ENCODE measurements at places on chromosomes 1 and 21. TPM values are rescaled to one million over a fixed set of nuclear protein-coding genes. Genes with fewer than 3 reads are reported as not detected.

PARP1 gene
- total RNA-seq: 132 TPM

TMEM125 gene
- not detected for total RNA-seq

MCOLN2 gene
- total RNA-seq: 19.9 TPM

LCE1A gene
- total RNA-seq: not detected

COA7 gene
- 10.2 TPM for total RNA-seq
